ENCODE measurements at places on chromosomes 6 and 20. TPM values are rescaled to one million over a fixed set of nuclear protein-coding genes. Genes with fewer than 3 reads are reported as not detected.

DNA sequence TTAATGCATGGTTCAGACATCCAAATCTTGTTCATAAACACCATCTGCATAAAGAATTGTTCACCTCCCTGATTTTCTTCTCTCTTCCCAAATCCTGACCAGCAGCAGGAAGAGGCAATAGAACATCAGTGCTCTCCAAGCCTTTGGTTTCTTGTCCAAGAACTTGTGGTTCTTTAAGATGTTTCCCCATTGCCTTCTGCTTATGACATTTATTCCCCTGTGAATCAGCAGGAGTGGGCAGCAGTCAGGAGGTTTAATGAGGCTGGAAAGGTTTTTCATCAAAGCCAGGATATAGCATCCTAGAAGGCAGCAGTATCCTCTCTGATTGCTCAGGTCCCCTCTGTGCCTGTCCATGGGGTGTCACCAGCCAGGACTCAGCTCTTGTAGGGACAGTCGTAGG is 5.3 kb downstream of the HDDC2 start:
- DNase-seq = no peak
- H3K4me1 ChIP-seq = peaks cover 60% of the 10 kb centered on the region
- H3K36me3 ChIP-seq = peaks cover 76% of the 10 kb centered on the region
- H3K27ac ChIP-seq = no peak overlapping the region

- H3K27ac ChIP-seq = no peak overlapping the region
- no peaks in the 10 kb centered on the region for H3K36me3 ChIP-seq
- peaks cover under 1% of the 10 kb centered on the region for H3K4me1 ChIP-seq
- DNase-seq = no peak
- no peak overlapping the region for H3K4me3 ChIP-seq
Measured at GRCh38 chr20:62728028-62728780, 19.6 kb downstream of the NTSR1 start.

Gene TMEM244
- not detected for total RNA-seq

Gene CSTF1
- total RNA-seq = 30.1 TPM

Gene FOXO3
- total RNA-seq = 53.0 TPM

Gene CYP21A2
- 0.88 TPM for total RNA-seq
